ENCODE measurements at places on chromosomes 3 and 15.

- DNase-seq, result no peak
These were observed 185.5 kb downstream of the FMN1 start for GRCh38 chr15:33009026-33009425.

- no peak for DNase-seq
These were observed 133.5 kb upstream of the THBS1 start for GRCh38 chr15:39447346-39447745.

GRCh38 chr3:61268644-61269043 is 17.4 kb upstream of the FHIT start:
- DNase-seq, result no peak

- DNase-seq, result peak; percentile 79
These were observed at the start of the genes FOXL2 and FOXL2NB for GRCh38 chr3:138946663-138947494. Gene FOXL2, minus strand, starts transcription at chr3:138947137. Its CDS starts 415 bp downstream, at chr3:138946722. Gene FOXL2NB, plus strand, starts transcription at chr3:138947217. Its CDS starts 148 bp downstream, at chr3:138947365.

DNA sequence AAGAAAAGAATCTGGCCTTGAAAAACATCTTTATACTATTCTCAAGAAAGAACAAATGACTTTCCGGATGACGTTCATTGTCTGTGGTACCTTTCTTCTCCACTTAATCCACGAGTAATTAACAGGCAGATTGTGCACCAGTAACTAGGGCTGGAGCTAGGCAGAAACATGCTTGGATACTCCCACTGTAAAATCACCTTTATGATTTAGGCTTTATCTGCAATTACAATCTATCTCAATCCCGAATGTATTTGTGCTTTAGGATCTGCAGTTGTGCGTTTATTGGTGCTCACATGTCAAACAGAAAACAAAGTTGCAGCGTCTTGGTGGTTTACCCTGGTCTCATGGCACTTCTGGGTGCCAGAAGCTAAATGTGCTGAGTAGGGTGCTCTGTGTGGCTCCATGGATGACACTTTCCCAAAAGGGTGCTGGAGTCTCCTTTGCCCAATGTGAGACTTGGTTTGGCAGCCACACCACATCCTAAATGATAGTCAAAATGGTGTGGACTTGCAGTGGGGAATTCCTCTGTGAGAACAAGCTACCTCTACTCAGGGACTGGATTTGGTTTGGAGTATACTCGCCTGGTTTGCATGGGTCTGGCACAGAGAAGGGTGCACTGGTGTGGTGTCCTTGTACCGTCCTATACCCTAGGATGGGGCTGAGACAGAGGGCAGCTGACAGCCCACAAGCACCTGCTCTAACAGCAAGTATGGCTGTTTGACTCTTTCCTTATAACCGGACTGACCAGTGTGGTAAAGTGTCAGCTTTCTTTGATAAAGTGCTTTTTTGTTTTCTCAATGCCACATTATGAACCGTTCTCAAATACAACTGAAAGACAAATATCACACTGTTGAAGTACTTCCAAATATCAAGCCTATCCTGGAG is 7.7 kb downstream of the SERP1 start:
- no peak for DNase-seq

DNA sequence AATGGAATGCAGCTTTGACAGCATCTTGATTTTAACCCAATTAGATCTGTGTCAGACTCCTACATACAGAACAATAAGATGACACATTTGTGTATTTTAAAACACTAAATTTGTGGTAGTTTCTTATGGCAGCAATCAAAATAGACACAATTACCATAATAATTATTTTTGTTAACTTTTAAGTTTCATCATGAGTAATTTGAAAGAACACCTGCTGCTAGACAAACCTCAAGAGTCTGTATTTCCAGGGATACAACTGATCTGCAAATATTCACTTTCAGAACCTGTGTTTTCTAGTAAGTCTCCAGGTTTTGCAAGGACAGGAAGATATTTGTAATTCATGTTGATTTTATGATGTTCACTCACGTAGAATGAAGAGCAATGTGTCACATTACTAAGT is 736.8 kb downstream of the DIPK2A start:
- no peak for DNase-seq

DNA sequence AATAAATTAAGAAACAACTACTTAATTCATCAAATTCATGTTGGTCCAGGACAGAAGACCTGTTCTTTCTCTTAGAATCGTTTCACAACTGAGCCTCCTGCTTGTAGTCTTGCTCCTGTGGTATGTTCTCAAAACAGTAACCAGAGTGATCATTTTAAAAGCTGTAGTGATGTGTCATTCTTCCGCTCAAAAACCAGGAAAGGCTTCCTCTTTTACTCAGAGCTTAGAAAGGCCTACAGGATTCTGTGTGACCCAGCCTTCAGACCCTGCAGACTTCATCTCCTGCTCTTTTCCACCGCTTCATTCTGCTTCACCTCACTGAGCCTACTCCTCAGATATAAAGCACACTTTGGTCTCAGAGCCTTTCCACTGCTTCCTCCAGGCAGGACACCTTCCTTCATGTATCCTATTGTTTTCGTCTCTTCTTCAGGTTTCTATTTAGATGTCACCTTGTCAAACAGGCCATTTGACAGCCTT is 22.7 kb downstream of the ST6GAL1 start:
- peak; percentile 29 for DNase-seq

DNA sequence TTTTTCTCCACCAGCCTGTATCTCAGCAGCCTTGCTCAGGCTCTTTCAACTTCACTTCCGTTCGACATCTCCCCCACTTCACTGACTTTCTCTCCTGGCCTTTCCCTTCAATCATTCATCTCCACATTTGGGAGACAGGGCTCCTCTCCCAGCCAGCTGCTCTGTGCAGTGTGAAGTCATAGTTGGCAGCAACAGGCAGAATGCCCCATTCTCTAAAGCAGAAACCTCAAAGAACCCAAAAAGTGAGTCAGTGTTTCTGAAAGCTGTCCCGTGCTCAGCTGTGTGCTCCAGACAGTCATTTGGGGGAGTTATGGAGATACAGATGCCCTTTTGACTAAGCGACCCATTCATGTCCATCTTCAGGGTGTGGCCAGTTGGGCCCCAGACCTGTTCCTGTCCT is 54.3 kb downstream of the NTRK3 start:
- DNase-seq, result peak; percentile 51
